Prostate gland (tissue), 2 donors: ENCODE measurements at places on chromosomes 7 and 10. TPM values are rescaled to one million over a fixed set of nuclear protein-coding genes. Genes with fewer than 3 reads are reported as not detected.

DNA sequence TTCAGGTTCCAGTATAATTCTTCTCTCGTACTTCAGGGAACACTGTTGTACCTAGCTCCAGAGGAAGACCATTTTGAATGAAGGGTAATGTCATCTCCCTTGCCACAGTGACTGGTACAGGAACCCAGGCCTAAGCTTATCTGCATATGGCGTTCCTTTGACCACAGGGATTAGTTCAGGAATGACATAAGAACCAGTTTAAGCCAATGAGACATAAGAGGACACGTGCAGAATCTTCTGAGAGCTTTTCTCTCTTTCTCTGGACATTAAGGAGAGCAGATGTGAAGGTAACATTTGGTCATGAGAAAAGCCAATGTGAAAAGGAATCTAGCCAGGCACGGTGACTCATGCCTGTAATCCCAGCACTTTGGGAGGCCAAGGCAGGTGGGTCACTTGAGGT lies 21.8 kb upstream of the HIBADH start:
- DNase-seq = no peak

- no peak for DNase-seq
Observed at GRCh38 chr10:70418229-70418628, 14.3 kb downstream of the EIF4EBP2 start.

DNA sequence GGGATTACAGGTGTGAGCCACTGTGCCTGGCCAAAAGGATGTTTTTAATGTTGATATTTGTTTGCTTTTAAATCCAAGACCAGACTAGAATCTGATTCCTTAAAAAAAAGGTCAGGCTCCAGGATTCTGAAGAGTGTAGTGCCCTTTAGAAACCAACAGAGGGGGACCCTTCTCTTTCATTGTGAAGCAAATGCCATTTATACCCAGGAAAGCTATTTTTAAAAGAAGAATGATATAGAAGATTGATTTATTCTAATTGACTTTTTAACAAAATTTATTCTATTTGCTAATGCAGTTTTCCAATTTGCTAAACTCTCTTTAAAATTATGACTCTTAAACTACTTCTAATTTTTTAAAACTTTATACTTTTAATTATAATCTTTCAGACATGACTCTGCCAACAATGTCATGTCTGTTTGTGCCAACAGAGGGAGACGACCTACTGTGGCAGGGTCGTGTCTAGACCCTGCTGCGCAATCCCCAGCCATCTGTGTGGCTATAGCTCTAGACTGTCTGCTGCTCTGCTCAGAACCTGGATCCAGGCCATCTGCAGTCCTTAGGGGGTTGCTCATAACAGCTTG lies 201.0 kb upstream of the IMMP2L start:
- no peak for DNase-seq

DNA sequence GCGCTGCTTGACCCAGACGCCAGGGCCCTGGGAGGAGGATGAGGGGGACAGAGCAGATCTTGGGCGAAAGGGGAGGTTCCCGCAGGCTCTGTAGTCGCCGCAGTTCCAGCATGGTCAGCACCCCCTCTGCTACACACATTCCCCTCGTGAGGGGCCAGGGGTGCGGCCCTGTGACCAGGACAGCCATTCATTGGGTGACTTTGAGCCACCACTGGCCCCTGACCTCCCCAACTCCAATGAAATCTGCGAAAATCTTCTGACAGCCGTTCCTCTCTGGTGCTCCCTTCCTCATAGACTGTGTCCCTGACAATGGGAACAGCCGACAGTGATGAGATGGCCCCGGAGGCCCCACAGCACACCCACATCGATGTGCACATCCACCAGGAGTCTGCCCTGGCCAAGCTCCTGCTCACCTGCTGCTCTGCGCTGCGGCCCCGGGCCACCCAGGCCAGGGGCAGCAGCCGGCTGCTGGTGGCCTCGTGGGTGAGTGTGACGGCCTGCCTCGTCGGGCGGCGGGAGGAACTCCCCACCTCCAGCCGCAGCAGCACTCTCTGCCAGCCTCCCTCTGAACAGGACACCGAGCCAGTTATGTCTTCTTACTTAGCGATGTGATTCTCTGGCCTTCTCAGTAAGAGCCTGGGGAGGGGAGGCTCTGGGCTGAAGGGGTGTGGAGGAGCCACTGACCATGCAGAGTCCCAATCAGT lies 825 bp downstream of the TMEM176A start:
- no peak for DNase-seq

DNA sequence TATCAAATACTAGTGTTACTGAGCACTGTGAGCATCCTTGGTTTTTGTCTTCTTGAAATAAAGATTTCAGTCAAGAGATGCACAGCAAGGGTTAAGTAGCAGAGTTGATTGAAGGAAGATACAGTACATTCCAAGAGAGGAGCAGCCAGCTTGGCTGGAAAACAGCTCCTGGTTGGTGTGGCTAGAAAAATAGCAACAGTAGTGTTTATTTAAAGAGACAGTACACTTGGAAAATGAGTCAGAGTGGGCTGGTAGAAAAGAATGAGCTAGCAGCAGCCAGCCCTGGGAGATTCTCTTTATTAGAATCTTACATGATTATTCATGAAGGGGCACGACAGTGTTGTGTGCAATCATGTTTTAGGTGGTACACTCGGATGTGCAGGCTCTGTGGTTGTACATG lies 1016.4 kb upstream of the SORCS1 start:
- no peak for DNase-seq

DNA sequence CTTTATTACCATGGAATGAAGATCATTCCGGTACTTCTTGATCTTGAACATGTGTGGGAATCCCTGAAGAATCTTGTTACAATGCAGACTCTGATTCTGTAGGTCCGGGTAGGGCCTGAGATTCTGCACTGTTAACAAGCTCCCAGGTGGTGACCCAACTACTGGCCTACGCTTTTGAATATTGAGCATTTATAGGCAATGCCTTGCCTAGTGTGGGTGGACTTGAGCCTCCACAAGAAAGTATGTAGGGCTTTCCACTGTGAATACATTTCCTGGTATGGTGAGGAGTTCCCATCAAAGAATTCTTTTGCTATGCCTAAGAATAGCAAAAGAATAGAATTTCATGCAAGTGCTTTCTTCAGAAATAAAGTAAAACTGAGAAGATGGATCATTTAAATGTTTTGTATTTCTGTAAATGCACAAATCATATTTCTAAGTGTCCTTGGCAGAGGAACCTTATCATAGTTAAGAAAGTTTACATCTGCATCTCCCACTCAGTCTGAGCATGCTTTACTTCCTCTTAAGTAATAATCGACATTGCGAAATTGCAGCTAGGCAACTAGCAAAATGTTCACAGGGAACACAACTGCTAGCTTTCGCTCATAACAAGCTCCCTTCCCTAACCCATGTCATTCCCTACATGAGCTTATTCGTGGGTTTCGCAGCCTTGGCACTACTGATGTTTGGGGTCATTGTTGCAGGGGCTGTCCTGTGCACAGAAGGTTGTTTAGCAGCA lies 71.4 kb downstream of the AHR start:
- peak; percentile 10 for DNase-seq

DNA sequence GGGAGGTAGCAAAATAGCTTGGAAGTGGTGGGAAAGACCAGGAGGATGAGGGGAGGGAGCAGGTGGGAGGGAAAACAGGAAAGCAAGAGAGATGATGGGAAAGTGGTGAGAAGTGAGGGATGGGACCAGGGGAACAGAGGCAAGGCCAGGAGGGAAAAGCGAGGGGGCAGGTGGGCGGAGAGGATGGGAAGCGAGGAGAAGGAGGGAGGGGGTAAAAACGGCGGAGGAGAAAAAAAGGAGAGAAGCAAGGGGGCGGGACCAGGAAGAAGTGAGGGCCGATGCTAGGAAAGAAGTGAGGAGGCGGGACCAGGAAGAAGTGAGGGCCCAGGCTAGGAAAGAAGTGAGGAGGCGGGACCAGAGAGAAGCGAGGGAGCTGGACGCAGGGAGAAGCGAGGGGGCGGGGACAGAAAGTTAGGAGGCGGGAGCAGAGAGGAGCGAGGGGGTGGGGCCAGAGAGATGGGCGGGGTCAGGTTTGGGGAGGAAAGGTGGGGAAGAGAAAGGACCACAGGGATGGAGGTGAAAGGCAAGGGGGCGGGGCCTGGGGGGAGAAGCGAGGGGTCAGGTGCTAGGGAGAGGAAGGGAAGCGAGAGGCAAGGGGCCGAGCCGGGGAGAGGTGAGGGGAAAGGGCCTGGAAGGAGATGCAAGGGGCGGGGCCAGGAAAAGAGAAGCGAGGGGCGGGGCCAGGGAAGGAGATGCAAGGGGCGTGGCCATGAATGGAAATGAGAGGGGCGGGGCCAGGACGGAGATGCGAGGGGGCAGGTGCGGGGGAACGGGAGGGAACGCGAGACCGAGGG lies 984 bp downstream of the SMURF1 start:
- peak; percentile 95 for DNase-seq

GNG11 gene
- total RNA-seq = 8.9 TPM

IL2RA gene
- not detected for total RNA-seq

MYOZ1 gene
- total RNA-seq = 3.3 TPM
